ENCODE measurements at places on chromosomes 5 and 9.

DNA sequence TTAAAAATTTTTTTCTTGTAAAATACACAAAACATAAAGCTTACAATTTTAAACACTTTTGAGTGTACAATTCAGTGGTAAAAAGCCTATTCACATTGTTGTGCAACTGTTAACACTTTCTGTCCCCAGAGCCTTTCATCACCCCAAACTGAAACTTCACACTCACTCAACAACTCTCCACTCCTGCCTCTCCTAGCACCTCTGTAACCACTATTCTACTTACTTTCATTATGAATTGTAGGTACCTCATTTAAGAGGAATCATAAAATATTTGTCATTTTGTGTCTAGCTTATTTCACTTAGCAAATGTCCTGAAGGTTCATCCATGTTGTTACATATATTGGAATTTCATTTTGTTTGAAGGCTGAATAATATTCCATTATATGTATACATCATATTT, 4.3 kb upstream of the ZNF510 start:
- DNase-seq = no peak

GRCh38 chr5:81696418-81697397, 54.2 kb downstream of the SSBP2 start:
- DNase-seq = no peak

- DNase-seq = no peak
These were observed 8.8 kb downstream of the TENT4A start for GRCh38 chr5:6722015-6722414.

- no peak for DNase-seq
These were observed 360.2 kb downstream of the ENC1 start for GRCh38 chr5:74280306-74280705.
